ENCODE measurements at places on chromosomes 2 and 18.

DNA sequence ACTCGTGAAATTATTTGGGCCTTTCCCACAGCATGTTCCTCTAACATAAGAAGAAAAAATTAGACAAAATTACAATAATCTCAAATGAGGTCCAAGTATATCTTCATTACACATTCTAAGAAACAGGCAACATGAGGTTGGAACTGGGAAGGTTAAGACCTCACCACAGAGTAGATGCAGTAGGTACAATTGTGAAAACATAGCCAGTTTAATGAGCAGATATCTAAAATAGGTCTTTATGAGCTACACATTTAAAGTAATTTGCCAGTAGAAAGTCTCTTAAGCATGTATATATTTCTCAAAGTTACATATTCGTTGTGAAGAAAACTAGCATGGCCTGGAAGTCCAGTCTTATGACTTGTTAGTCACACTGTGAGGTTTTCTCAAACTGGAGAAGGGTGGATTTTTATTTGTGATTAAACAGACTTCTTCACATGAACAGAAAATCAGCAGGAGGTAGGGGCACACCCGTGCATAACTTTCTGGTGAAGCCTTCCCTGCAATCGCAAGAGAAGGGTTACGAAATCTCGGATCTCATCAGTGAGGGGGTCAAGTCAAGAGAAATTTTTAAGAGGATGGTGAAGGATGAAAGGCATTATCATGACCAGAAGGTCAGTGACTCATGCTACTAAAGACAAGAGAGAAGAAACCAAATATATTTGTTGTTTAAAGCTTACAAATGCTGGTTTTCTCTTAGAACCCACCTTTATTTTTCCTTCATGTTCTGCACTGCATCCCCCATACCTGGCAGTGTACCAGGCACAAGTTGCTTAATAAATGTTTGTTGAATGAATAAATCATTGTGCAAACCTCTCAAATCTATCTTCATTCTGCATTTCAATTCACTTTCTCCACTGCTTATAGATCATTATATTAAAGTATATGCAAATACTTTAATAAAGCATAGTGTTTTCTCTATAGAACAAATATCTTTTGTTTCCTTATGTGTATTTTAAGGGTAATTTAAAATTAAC lies 5.1 kb upstream of the RAB27B start:
- no peak for ATAC-seq

DNA sequence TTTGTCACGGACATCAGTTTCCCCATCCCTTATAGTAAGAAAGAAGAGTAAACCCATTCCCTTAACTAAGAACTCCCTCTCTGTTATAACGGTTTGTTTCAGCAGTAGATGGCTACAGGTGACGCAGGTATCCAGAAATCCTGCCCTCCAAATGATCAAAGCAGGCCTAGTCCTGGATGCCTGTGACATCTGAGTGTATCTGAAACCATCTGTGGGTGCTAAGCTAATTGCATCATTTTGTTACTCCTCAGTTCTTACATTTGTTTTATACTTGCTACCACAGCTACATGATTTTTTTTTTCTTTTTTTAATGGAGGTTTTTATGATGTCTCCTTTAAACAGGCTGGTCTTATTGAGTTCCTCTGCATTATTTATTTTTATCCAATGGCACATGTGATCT lies 55.1 kb downstream of the AAK1 start:
- ATAC-seq, result peak; percentile 27

- peak; percentile 75 for ATAC-seq
These were observed 671.0 kb upstream of the ACVR2A start for GRCh38 chr2:147173798-147174197.

GRCh38 chr2:182581196-182581935 lies 134.7 kb upstream of the DNAJC10 start:
- ATAC-seq, result no peak

GRCh38 chr2:70988151-70988550 lies 6.5 kb downstream of the TEX261 start:
- no peak for ATAC-seq

All from activated T-helper 17 cell treated with anti-CD3 and anti-CD28 coated beads, Interleukin-2, amount 50 U/mL, for 72 hours (primary cell).